ENCODE measurements at places on chromosomes 6 and 20. TPM values are rescaled to one million over a fixed set of nuclear protein-coding genes. Genes with fewer than 3 reads are reported as not detected.
A peak's percentile ranks its signal among the peaks of the same experiment; 100 is the strongest.

DNA sequence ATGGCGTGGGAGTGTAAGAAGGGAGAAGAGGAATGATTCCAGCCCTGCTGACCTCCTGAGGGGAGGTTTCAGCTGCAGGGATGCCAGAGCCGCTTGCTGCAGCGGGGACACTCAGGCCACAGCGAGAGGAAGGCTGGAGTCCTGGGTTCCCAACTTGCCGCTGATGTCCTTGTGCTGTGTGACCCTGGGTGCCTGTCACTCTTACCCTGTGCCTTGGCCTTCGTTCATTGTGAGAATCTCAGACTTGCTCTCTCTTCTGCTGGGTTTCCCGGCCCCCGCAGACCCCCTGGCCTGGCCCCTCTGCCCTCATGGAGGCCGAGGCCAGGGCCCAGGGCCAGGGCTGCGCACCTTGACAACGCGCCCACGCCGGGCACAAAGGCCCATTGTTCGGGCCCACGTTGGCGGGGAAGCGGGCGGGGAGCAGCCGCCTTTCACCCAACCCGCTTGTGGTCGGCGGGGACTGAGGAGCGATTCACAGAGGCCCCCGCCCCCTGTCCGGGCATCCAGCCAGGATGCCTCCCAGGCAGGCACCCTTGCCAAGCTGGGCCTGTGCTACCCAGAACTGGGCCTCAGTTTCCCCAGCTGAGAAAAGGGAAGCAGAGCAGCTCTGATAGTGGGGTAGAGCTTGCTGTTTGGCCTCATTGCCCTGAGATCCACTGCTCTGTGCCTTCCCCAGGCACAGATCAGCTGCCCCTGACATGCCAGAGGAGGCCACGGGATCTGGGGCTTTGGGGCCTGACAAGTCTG is 52.4 kb downstream of the CEBPB start:
- no peak for DNase-seq

Gene PSMB9
- polyA plus RNA-seq, result 6.2 TPM

DNA sequence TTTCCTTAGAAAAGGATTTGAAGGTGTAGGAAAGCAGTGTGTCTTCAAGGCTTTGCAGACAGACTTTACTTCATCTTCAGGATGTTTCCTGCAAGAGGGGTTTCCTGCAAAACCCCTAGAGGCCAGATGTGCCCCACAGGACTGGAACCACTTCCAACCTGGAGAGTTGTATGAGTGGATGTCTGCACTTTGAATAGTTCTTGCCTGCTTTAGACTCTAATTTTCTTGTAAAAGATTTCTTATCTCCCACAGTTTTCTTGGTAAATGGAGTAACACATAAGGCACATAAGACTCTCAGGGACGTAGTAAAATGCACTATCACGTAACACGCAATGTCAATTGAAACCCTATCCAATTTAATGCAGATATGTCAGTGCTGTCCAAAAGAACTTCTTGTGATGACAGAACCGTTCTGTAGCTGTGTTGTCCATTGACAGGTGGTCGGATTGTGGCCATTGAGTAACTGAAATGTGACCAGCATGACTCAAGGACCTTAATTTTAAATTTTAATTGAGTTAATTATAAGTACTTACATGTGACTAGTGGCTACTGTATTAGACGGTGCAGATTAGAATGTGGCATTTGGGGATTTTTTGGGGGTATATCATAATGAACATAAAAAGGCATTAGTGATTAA is 118.7 kb downstream of the JARID2 start:
- no peak for DNase-seq

- no peak for DNase-seq
These were observed 171.4 kb upstream of the TFAP2D start for GRCh38 chr6:50541941-50542340.

GRCh38 chr6:149252622-149253021 is 64.9 kb upstream of the TAB2 start:
- DNase-seq, result no peak

DNA sequence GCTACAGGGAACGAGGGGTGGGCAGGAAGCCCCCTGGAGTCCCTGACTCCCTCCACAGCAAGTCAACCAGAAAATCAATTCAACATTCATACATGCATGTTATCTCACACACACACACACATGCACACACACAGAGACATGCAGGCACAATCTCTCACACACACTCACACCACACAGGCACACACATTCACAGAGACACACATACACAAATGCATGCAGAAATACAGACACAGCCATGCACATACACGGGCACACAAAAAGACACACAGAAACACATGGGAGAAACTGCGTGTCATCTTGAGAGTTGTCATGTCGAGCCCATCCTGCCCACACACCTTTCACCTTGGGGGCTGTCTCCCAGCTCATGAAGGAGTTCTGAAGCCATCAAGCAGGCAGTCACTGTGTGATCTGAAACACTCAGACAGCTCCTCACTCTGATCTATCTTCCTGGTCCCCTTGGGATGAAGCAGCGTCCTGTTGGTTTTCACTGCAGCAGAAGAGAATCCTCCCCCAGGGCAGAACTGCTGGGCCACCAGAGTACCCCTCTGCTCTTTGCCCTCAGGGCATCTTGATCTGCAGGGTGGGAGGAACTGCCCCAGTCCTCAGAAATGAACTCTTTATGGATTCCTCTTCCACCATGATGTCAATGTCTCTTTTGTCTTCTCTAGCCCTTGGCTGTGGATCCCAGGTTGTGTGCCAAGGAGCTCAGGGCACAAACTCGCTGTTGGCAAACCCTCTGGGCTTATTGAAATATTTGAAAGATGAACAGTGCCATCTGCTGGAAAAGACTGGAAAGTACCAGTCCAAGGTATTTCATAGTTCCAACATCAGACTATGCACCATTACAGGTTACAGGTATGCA is 8.8 kb downstream of the RAET1L start:
- DNase-seq, result peak; percentile 53

DNA sequence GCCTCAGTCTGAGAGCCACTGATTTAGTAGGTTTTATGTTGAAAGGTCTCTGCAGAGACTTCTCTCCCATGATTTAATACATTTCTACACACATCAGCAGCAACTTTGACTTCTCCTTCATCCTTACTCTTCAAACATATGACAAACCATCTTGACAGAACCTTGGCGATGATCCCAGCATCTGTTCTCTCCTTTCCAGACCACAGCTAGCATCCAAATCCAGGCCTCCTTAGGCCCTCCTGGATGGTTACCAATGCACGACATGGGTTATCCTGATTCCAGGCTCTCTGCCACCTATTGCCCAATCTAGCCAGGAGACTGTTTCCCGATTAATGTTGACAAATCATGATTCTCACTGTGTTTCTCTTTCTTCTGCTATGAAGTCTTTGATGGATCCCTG is 16.8 kb downstream of the LAMA4 start:
- no peak for DNase-seq

Gene KCNK16
- not detected for polyA plus RNA-seq

Gene ANKRD6
- 24.8 TPM for polyA plus RNA-seq

GRCh38 chr6:106181664-106182418 is 95.7 kb downstream of the PRDM1 start:
- no peak for DNase-seq

DNA sequence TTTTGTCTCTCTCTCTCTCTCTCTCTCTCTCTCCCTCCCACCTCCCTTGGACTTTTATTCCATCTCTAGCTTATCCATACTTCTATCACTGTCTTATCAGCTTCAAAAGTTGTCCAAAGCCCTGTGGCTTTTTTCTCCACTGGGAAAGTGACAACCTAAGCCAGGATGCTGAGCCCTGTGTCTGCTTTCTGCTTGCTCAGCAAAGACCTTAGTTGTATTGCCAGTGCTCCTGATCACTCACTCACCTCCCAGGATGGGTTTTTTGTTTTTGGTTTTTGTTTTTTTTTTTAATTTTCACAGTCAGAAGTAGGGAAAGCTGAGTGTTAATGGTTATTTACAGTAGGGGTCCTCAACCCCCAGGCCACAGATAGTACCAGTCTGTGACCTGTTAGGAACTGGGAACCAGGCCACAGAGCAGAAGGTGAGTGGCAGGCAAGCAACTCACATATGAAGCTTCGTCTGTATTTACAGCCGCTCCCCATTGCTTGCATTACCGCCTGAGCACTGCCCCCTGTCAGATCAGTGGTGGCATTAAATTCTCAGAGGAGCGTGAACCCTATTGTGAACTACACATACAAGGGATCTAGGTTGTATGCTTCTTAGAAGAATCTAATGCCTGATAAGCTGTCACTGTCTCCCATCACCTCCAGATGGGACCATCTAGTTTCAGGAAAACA is 125.0 kb upstream of the ID4 start:
- no peak for DNase-seq

Gene MATN4
- 0.33 TPM for polyA plus RNA-seq

Gene KCNB1
- polyA plus RNA-seq, result 0.47 TPM
